ENCODE measurements at places on chromosomes 5 and 9.

GRCh38 chr9:117546894-117547678 is 132.2 kb upstream of the ASTN2 start:
- DNase-seq = no peak

DNA sequence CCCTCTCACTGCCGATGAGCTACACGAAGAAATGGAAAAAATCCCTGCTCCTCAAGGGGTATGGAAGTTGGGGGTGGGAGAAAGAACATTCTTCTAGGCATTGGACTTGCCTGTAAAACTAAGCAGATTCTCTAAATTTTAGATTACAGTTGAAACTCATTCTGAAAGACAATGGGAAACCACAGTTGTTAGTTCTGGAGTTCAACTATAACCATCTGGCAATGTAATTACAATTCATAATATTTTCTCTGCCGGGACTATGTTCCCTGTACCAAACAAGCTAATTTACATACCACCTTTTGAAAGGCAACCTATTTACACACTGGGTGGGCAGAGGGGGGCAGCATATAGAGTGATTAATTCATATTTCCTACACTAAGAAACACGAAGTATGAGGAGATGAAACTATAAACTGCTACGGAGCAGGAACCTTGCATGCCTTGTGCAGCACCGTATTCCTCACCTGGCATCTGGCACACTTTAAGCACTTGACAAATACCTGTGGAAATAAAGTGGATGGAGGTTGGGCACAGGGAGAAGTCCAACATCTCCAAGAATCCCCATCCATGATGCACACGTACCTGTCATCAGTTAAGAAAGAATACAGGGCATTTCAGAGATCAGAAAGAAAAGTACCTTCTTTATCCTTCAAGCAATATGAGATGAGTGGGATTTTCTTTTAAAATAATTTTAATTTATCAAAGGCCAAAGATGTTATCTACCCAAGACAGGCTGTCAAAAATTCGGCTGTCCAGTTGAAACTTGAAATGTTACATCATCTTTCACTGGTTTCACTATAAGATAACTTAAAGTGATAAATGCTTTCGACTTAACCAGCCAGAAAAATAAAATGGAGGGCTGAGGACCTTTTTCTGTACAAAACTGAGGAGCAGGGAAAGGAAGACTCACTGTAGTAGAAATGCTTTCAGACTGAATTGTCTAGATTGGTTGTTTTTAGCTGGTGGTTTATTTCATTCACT is 54.2 kb downstream of the SSBP2 start:
- DNase-seq = no peak

DNA sequence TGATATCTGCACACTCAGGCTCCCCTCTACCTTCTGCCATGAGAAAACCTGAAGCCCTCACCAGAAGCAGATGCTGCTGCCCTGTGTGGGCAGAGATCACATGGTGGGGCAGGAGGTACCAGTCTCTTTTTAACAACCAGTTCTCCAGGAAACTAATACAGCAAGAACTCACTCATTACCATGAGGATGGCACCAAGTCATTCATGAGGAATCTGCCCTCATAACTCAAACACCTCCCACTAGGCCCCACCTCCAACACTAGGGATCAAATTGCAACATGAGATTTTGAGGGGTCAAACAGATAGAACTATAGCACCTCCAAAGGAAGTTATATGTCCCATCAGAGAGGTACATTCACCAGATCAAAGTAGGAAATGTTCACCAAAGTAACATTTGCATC is 136.3 kb upstream of the SHB start:
- no peak for DNase-seq

DNA sequence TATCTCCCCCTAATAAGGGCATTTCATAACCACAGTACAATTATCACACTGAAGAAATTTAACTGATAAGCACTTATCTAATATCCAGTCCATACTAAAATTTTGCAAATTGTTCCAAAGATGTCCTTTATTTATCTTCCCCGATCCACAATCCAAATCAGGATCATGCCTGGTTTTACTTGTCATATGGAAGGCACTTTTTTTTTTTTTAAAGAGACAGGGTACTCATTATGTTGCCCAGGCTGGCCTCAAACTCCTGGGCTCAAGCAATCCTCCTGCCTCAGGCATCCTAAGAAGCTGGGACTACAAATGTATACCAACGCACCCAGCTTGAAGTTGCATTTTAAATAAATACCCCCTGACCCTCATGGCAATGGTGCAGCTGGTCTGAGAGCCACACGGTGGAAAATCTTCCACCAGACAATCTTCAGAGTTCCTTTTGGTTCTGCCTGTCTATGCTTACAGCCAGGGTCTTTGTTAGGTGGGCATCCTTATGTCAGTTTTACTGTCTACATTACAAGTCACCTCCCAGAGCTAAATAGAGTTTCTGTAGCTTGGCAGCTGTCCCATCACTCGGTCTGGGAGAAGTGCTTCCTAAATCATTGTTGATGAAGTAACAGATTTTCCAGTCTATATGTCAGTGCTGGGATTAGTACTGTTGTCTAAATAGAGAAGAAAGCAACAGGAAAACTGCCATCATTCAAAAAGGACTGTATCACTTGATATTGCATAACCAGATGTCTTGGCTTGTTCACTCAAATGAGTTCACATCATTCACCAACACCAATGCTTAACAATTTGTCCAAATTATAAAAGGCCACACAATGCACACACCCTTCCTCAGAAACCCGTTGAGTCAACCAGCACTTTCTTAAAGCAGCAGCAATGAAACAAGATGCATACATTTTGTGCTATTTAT is 26.4 kb downstream of the PTPN3 start:
- no peak for DNase-seq

DNA sequence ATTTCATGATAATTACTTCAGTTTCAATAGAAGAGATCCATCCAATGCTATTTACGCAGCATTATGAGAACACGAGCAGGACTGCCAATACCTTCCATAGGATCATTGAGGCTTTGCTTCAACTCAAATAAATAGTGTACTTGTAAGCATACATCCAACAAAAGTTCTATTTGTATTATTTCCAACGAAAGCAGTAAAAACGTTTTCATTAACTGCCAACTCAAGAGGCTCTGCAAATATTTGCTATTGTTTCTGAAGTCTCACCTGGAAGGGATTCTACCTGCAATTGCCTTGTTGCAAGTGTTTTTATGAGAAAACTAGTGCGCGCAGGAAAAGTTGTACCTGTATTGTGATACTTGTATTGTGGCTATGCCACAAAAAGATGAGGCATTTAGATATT is 11.0 kb upstream of the GNPDA1 start:
- DNase-seq = no peak

- no peak for DNase-seq
Observed at GRCh38 chr5:99702565-99702964, 773.8 kb upstream of the CHD1 start.

- no peak for DNase-seq
Observed at GRCh38 chr5:55551358-55551757, 16.6 kb upstream of the PLPP1 start.

GRCh38 chr5:56233230-56233629 is at the start of gene ANKRD55:
Gene ANKRD55, minus strand, starts transcription at chr5:56233330. Its CDS starts 417 bp downstream, at chr5:56232913.
- DNase-seq = peak; percentile 9

DNA sequence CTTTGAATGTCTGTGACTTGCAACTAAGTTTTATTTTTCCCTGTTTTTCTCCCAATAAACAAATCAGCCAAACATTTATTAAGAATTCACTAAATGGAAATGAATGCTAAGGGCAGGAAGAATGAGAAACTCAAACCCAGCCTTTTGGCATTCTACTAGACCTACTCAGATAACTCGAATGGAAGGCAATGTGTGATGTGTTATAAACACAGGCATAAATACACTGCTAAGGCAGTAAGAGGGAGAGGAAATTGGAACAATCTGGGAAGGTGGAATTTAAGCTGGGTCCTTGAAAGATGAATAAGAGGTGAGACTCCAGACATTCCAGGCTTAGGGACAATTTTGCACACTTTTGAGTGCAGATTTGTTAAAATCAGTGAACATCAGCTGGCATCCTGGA is 34.7 kb downstream of the MARCHF3 start:
- no peak for DNase-seq

GRCh38 chr5:17222664-17223063 is 5.2 kb downstream of the BASP1 start:
- peak; percentile 83 for DNase-seq

DNA sequence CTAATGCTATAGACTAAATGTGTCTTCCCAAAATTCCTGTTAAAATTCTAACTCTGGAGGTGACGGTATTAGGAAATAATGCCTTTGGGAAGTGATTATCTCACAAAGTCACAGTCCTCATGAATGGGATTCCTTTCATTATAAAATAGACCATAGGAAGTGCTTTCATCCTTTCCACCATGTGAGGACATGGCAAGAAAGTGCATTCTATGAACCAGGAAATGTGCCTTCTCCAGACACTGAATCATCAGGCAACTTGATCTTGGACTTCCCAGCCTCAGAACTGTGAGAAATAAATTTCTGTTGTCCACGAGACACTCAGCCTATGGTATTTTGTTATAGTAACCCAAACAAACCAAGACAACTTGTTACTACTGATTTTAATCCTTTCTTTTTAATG is 582.4 kb upstream of the C9orf72 start:
- no peak for DNase-seq

DNA sequence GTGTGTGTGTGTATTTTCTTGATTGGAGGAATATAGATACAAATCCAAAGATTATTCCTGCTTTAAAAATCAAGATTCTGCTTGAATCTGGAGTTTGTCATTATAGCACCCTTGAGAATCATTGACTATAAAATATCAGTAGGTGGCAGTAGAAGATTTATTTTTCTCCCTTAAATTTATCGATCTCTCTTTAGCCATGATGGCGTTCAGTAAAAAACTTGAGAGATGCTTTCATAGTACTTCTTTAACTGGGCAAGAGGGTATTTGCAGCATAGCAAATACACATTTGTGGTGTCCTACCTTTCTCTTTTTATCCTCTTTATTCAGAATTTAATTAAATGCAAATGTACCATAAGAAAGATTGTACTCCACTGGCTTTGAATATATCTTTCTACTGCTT is 307.7 kb downstream of the ADGRV1 start:
- peak; percentile 30 for DNase-seq

GRCh38 chr5:165617491-165617890 is 2112.1 kb downstream of the MAT2B start:
- DNase-seq = no peak

- peak; percentile 69 for DNase-seq
Observed at GRCh38 chr5:107671742-107672210, 1.0 kb upstream of the EFNA5 start.

GRCh38 chr5:108174286-108174685 is 207.6 kb downstream of the FBXL17 start:
- no peak for DNase-seq

- DNase-seq = no peak
Observed at GRCh38 chr5:148966348-148966747, 96.5 kb downstream of the SH3TC2 start.

GRCh38 chr9:32989660-32990059 is 11.8 kb downstream of the APTX start:
- no peak for DNase-seq

DNA sequence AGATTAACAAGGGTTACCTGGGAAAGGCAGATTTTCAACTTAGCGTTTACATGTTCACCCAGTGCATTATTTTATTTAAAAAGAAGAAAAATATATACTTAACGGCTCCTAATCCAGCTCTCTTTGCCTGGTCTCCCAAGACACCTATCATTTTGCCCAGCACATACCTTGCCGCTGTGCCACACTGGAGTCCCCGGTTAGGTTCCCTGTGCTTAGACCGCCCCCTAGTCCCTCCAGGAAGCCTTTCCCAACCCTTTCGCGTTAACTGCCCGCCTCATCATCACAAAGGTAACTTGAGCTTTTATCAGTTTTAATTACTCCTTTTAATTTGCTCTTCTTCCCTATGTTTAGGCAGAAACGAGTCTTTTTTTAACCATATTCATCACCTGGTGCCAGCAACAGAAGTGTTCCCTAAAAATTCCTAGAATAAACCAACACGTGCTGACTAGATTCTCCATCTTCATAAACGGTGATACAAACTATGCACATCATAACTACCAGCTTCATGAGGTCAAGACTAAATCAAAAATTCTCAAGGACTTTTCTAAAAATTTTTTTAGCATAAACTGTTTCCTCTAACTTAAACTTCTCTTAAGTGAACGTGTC is 19.7 kb downstream of the DNAJA1 start:
- peak; percentile 34 for DNase-seq

DNA sequence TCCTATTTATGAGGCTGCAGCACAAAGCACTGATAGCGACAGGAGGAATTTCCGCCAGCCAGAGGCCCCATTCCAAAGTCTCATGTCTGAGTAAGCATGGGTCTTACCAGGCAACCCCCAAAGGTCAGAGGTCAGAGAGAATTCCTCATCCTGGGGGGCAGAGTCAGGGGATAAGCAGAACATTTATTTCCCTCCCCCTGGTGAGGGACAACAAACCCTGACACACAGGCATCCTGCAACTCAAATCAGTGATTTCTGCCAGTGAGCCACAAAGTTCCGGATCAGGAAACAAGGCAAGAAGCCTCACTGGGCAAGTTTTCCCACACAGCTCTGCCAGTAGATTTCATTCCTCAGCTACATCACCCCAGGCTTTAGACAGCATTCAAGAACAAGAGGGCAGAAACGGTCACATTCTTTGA is 37.0 kb downstream of the ADAMTS12 start:
- DNase-seq = peak; percentile 87

DNA sequence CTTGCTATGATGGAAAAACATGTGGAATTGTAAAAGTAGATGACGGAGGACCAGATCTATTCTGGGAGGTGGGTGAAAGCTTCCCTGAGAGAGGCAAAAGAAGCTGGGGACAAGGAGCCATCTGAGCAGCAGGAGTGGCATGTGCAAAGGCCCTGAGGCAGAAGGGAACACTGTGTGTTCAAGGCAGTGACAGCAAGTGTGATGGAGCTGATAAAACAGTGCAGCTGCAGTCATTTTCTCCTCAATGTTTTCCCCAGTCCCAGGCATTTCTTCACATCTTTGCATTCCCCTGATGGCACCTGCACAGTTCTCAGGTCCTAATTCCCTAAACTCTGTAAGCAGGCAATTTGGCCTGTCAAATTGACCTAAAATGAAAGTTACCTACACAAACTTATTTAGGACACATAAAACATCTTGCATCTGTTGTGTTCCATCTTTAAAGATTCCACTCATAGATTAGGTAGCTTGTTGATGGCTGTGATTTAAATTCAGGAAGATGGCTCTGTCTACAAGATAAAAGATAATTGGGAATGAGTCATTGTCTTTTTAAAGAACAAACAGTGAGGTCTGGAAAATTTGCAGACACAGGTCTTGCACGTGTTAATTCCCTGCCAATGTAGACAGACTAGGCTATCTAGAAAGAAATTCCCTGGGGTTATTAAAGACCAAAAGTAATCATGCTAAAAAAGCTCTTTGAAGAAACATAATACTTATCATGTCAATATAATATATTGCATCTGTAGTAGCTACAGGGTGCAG is 289.6 kb upstream of the SGCD start:
- DNase-seq = peak; percentile 41

GRCh38 chr5:142977363-142978051 is 207.3 kb downstream of the ARHGAP26 start:
- peak; percentile 95 for DNase-seq

GRCh38 chr5:16712620-16713019 is 95.8 kb upstream of the RETREG1 start:
- no peak for DNase-seq

- DNase-seq = no peak
Observed at GRCh38 chr5:72388646-72389045, 68.5 kb downstream of the PTCD2 start.

- no peak for DNase-seq
Observed at GRCh38 chr5:160242145-160242544, 12.8 kb downstream of the FABP6 start.
